ENCODE measurements at places on chromosomes 2 and 18.

- DNase-seq = no peak
These were observed 75.3 kb downstream of the DNMT3A start for GRCh38 chr2:25266399-25266798.

DNA sequence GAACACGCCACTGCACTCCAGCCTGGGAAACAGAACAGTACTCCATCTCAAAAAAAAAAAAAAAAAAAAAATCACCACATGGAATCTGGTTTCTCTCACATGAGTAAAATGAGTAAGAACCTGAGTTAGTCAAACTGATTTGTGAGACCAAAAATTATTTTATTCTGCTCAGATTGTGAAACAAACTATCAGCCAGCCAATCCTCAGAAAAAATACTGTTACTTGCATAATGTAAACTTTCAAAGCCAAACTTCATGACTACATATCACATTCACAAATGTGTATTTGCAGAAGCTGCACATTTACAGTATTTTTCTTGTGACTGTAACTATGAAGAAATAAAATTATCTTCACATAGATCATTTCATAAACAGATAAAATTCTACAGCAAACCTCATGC is 23.2 kb downstream of the SUMO1 start:
- no peak for DNase-seq

GRCh38 chr2:150554046-150554445 is 66.6 kb upstream of the RND3 start:
- DNase-seq = no peak

DNA sequence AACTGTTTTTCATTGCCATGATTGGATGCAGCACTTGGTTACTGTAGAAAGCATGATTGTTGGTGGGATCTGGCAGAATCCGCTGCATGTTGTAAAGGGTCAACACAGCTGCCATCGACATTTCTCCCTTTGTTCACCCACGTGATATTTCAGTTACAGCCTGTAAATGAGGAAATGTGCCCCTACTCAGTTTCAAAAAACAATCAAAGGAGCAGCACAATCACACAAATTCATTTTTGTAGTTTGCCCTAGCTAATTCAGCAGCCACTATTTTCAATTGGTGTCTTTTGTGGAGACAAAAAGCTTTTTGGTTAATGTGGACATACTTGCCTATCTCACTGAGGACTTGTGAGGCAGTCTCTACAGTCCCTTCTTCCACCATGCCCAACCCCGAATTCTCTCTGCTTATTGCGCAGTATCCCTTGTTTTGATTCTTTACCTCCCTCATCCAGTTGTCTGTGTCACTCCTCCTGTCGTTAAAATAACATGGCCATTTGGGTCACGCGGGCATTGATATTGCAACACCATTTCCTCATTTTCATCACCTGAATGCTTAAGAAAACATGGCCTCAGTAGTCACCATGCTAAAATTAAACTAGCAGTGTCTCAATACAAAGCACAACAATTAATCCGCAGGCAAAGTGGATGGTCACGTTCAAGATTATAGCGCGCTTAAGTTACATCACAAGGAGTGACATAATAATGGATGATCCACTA is 6.4 kb upstream of the PROC start:
- DNase-seq = no peak

- no peak for DNase-seq
These were observed 296.9 kb downstream of the KCNJ3 start for GRCh38 chr2:154995361-154995760.

DNA sequence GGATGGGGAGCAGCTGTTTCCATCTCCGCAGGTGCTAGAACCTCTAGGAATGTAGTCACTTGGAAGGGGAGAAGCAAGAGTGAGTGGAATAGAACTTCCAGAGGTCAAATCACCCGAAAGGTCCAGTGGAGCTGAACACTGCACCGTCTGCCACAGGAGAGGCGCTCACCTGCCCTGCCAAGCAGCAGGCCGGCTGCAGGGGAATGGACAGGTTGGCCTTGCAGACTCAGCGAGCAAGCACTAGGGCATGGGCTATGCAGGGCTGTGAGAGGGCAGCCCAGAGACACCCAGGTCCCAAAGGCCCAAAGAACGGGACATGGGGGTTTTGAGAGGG is 214.2 kb downstream of the TNS1 start:
- no peak for DNase-seq

- no peak for DNase-seq
These were observed 70.3 kb upstream of the NOSTRIN start for GRCh38 chr2:168732100-168732499.

GRCh38 chr2:201114846-201115245 is 1.1 kb upstream of the CFLAR start:
- DNase-seq = no peak

GRCh38 chr2:157413326-157414035 is 30.4 kb downstream of the CYTIP start:
- peak; percentile 24 for DNase-seq

GRCh38 chr2:162579169-162579568 is 235.2 kb downstream of the GCA start:
- DNase-seq = no peak

- no peak for DNase-seq
These were observed 40.3 kb downstream of the PTGR3 start for GRCh38 chr18:75168619-75169018.

All from T-helper 1 cell (primary cell).